Natural killer cell treated with Interleukin-12 subunit alpha and Interleukin-12 subunit beta and Interleukin-15 and Interleukin-18, amount 100 ng/mL, for 72 hours (primary cell): ENCODE measurements at places on chromosomes 2 and 18.

DNA sequence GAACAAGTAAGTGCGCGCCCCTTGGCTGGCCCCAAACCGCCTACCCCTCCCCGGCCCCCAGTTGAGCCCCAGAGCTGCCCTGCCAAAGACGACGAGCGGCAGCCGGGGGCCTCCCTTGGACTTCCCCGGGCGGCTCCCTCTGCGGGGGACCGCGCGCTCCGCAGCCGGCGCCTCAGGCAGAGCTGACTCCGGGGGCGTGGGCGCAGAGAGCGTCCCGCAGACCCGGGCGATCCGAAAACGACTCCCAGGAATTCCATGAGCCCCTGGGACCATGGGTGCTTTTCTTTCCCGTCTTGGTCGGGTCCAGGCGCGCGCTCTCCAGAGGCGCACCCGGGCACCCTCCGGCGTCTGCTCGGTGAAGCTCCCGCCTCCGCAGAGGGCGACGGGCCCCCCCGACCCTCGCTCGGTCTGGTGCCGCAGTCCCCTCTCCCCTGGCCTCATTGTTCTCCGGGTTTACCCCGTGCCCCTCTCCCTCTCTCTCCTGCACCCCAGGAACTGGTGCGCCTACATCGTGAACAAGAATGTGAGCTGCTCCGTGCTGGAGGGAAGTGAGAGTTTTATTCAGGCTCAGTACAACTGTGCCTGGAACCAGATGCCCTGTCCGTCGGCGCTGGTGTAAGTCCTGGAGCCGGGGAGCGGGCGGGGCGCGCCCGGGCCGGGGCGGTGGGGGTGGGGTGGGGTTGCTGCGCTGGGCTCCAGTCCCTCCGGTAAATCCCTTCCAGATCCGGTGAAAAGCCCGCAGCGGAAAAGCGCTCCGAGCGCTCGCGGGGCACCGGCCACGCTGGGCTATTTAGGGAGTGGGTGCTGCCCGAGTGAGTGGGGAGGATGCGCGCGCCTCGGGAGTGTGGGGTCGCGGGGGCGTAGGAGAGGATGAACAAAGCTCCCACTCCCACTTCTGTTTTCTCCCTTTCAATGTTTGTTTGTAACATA, 776 bp downstream of the EMILIN2 start:
- DNase-seq, result peak; percentile 76
- H3K4me1 ChIP-seq, result peaks cover 19% of the 10 kb centered on the region
- H3K27me3 ChIP-seq, result peaks cover 50% of the 10 kb centered on the region
- H3K27ac ChIP-seq, result no peak overlapping the region
- H3K4me3 ChIP-seq, result peak overlapping the region; percentile 86

GRCh38 chr2:1697601-1698000, 46.7 kb downstream of the PXDN start:
- H3K27me3 ChIP-seq, result peaks cover 3% of the 10 kb centered on the region
- no peak for DNase-seq
- no peak overlapping the region for H3K4me3 ChIP-seq
- no peaks in the 10 kb centered on the region for H3K36me3 ChIP-seq
- H3K27ac ChIP-seq, result no peak overlapping the region

GRCh38 chr2:202104286-202104870, 31.3 kb downstream of the KIAA2012 start:
- no peak overlapping the region for H3K4me3 ChIP-seq
- no peaks in the 10 kb centered on the region for H3K36me3 ChIP-seq
- no peak for DNase-seq
- no peak overlapping the region for H3K27ac ChIP-seq
- peaks cover 11% of the 10 kb centered on the region for H3K27me3 ChIP-seq

GRCh38 chr2:20614201-20615067, 36.5 kb downstream of the HS1BP3 start:
- H3K27ac ChIP-seq, result no peak overlapping the region
- H3K4me1 ChIP-seq, result no peaks in the 10 kb centered on the region
- no peak for DNase-seq
- no peaks in the 10 kb centered on the region for H3K36me3 ChIP-seq

DNA sequence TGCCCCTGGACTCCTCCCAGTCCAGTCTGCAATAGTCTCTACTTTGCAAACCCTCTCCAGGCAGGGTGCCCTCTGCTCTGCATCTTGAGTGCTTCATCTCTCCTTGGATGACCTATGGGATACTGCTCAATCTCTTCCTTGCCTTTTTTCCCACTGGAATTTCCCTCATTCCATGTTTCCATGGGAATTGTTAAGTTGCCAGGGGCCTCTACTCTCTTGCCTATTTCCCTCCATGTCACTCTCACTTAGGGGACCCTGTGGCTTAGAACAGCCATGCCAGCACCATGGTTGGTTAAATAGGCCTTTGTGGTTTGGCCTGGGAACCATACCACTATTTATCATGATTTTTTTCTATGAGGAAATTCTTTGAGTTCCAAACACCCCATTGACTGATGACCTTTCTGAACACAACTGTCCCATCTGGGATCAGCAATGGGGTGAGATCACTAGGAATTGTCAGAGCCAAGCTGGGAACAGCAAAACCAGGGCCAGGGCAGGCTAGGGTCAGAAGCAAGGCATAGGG, 91.4 kb upstream of the RBMS1 start:
- no peaks in the 10 kb centered on the region for H3K27me3 ChIP-seq
- no peak overlapping the region for H3K4me3 ChIP-seq
- H3K36me3 ChIP-seq, result no peaks in the 10 kb centered on the region
- no peak for DNase-seq

- H3K4me3 ChIP-seq, result peak overlapping the region; percentile 46
- DNase-seq, result no peak
- H3K4me1 ChIP-seq, result peaks cover 50% of the 10 kb centered on the region
- H3K36me3 ChIP-seq, result peaks cover 28% of the 10 kb centered on the region
These were observed 120.0 kb downstream of the DOCK10 start for GRCh38 chr2:224922142-224922727.

- no peaks in the 10 kb centered on the region for H3K36me3 ChIP-seq
- no peak overlapping the region for H3K27ac ChIP-seq
- H3K4me3 ChIP-seq, result no peak overlapping the region
- H3K27me3 ChIP-seq, result no peaks in the 10 kb centered on the region
- no peak for DNase-seq
- no peaks in the 10 kb centered on the region for H3K4me1 ChIP-seq
These were observed 33.8 kb downstream of the SDC1 start for GRCh38 chr2:20190876-20191713.

- no peaks in the 10 kb centered on the region for H3K36me3 ChIP-seq
- no peak overlapping the region for H3K4me3 ChIP-seq
- H3K27me3 ChIP-seq, result peaks cover 7% of the 10 kb centered on the region
- no peaks in the 10 kb centered on the region for H3K4me1 ChIP-seq
These were observed 17.8 kb upstream of the ODC1 start for GRCh38 chr2:10465910-10466309.

DNA sequence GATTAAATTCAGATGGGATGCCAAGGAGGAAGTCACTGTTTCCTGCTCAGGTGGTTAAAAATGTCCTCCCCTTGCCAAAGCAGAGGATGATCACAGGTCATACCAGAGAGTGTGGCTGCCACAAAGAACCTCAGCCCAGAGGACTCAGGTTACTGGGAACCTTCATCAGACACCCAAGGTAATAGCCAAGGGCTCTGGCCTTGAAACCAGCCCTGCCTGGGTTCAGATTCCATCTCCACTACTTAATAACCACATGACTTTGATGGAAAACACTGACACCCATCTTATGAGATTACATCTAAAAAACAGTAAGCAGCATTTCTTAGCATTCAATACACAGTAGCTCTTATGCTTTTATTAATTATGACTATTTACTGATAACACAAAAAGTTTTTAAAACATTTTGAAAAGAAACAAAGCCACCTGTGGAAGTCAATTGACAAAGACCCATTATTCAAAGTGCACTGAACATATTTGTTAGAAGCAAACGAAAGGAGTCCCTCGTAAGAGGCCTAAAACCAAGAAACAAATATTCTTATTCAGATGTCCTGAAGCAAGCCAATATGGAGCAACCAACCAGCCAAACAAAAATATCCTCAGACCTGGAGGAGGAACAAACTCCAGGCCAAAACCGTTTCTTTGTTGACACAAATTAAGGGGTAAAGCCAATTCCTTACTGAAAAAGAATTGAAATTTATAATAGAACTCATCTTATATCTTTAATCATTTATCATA, 241.5 kb downstream of the RNF152 start:
- peaks cover 12% of the 10 kb centered on the region for H3K27me3 ChIP-seq
- no peaks in the 10 kb centered on the region for H3K4me1 ChIP-seq
- no peak overlapping the region for H3K27ac ChIP-seq
- DNase-seq, result no peak
- no peaks in the 10 kb centered on the region for H3K36me3 ChIP-seq

DNA sequence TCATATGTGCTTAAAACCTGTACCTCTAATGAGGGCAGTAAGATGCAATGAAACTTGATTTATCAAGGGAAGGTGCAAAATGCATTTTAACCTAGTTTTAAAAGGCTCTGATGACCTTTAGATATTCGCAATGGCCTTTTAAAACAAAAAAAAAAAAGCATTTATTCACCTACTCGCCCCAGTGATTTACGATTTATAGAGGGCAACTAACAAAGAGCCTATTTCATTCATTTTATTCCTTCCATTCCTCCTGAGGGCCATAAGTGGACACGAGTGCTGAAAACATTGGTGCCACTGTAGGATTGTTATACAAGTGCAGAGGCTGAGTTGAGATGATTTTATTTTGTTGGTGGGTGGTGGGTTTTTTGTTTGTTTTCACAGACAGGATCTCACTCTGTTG, 48.1 kb downstream of the RNF152 start:
- peaks cover 18% of the 10 kb centered on the region for H3K27me3 ChIP-seq
- no peak for DNase-seq
- H3K4me1 ChIP-seq, result no peaks in the 10 kb centered on the region

DNA sequence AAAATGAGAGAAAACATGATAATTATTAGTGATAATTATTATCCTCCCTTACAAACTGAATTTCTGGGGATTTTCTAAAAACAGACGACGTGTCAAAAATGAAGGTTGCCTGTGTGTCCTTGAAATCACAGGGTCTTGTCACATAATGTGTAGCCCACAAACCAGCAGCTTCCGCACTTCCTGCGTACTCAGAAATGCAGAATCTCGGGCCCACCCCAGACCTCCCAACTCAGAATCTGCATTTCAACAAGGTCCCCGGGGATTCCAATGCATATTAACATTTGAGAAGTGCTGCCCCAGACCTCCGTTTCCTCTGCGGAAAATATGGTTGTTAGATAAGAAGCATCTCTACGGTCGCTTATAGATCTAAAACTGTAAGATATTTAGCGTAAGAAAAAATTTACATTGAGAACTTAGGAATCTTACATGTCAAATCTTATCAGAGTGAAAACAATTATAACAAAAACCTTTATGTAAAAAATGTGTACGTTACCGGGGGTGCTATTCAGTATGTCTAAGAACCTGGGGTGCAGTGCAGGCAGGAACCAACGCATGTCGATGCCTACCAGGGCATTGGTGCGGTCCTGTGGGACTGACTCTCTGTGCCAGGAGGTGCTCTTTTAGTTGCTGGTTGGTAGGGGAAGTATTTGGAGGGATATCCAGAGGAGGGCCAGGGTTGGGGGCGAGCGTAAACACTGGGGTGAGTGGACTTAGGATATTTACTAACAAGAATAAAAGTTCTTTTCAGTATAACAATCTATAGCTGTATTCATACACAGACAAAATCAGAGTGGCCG, 15.2 kb downstream of the CDKL4 start:
- peaks cover 38% of the 10 kb centered on the region for H3K4me1 ChIP-seq
- peak overlapping the region; percentile 65 for H3K27ac ChIP-seq
- H3K36me3 ChIP-seq, result no peaks in the 10 kb centered on the region
- DNase-seq, result no peak

DNA sequence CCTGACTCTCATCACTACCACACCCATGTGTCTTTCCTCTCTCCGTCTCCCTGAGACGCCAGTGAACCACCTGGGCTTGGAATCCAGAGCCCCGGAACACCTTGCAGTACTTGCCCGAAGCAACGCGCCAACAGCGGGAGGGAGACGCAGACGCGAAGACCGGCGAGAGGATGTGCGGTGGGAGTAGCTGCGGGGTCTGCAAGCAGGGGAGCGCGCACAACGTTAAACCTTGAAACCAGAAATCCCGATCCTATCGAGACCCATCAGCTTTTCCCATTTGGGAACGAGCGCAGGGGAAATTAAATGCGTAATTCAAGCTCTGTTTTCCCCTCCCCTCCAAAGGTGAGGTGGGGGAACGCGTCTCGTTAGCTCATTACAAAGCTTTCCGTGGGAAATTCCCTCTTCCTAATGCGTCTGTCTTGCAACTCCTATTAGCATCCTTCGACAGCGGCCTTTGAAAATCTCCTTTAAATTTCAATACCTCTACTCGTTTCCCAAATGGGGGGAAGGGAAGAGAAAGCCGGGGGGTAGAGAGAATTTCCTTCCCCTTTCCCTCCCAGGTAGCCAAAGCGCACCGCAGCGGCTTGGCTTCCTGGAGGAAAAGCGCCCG, 421 bp upstream of the CNTNAP5 start:
- no peaks in the 10 kb centered on the region for H3K4me1 ChIP-seq
- DNase-seq, result no peak
- no peak overlapping the region for H3K4me3 ChIP-seq

GRCh38 chr2:86794861-86795260, 4.1 kb upstream of the CD8A start:
- H3K27ac ChIP-seq, result peak overlapping the region; percentile 51
- H3K4me3 ChIP-seq, result peak overlapping the region; percentile 74
- peaks cover 45% of the 10 kb centered on the region for H3K4me1 ChIP-seq
- peaks cover 27% of the 10 kb centered on the region for H3K36me3 ChIP-seq

- H3K4me3 ChIP-seq, result peak overlapping the region; percentile 46
- DNase-seq, result peak; percentile 64
- H3K36me3 ChIP-seq, result no peaks in the 10 kb centered on the region
- no peaks in the 10 kb centered on the region for H3K27me3 ChIP-seq
These were observed 27.6 kb downstream of the C2orf76 start for GRCh38 chr2:119338826-119339561.

GRCh38 chr2:241081643-241082340, 20.3 kb downstream of the MTERF4 start:
- H3K4me3 ChIP-seq, result no peak overlapping the region
- peaks cover 14% of the 10 kb centered on the region for H3K36me3 ChIP-seq
- no peak for DNase-seq
- no peaks in the 10 kb centered on the region for H3K4me1 ChIP-seq
- H3K27ac ChIP-seq, result no peak overlapping the region
- H3K27me3 ChIP-seq, result no peaks in the 10 kb centered on the region

GRCh38 chr2:165720511-165720910, 73.5 kb downstream of the GALNT3 start:
- no peaks in the 10 kb centered on the region for H3K4me1 ChIP-seq
- DNase-seq, result no peak
- H3K27ac ChIP-seq, result no peak overlapping the region
- no peaks in the 10 kb centered on the region for H3K36me3 ChIP-seq

GRCh38 chr18:11320986-11321385, 171.6 kb upstream of the PIEZO2 start:
- H3K36me3 ChIP-seq, result no peaks in the 10 kb centered on the region
- H3K4me1 ChIP-seq, result no peaks in the 10 kb centered on the region
- no peak for DNase-seq
- no peak overlapping the region for H3K4me3 ChIP-seq

- H3K27ac ChIP-seq, result no peak overlapping the region
- H3K36me3 ChIP-seq, result no peaks in the 10 kb centered on the region
- DNase-seq, result no peak
These were observed 48.8 kb upstream of the IHH start for GRCh38 chr2:219109471-219109870.

GRCh38 chr2:197086500-197086899, 160.0 kb upstream of the PGAP1 start:
- no peak for DNase-seq
- no peaks in the 10 kb centered on the region for H3K27me3 ChIP-seq
- no peak overlapping the region for H3K4me3 ChIP-seq
- H3K4me1 ChIP-seq, result peaks cover 27% of the 10 kb centered on the region

- no peaks in the 10 kb centered on the region for H3K27me3 ChIP-seq
- DNase-seq, result no peak
These were observed 45.0 kb downstream of the MBP start for GRCh38 chr18:77087393-77088141.
